ENCODE measurements at places on chromosomes 1 and 21.
A peak's percentile ranks its signal among the peaks of the same experiment; 100 is the strongest.

GRCh38 chr1:242128951-242129502 is 130.1 kb upstream of the MAP1LC3C start:
- DNase-seq = no peak

DNA sequence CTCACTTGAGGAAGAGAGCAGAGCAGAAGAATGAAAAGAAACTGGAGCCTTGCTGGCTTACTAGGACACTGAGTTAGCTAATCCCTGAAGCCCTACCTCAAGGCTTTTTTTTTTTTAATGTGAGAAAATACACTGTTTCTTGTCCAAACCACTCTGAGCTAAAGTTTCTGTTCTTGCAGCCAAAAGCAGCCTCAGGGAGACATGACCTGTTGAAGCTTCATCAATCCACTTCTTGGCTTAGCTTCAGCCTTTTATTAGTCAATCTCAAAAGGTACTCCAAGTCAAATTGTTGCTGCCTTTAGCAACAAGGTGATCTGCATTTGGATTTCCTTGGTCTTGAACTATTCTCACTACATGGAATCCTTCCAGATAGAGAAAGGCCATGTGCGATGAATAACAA is 33.7 kb downstream of the CCDC185 start:
- DNase-seq = no peak

GRCh38 chr1:1304331-1305299 is 3.1 kb downstream of the ACAP3 start:
- peak; percentile 94 for DNase-seq

GRCh38 chr1:198741744-198742143 is 102.9 kb downstream of the PTPRC start:
- no peak for DNase-seq

- DNase-seq = no peak
Observed at GRCh38 chr1:234710936-234711724, 101.2 kb upstream of the IRF2BP2 start.

GRCh38 chr21:38468989-38469388 is 29.3 kb downstream of the ERG start:
- no peak for DNase-seq

- no peak for DNase-seq
Observed at GRCh38 chr1:113983391-113983790, 4.1 kb downstream of the OLFML3 start.

DNA sequence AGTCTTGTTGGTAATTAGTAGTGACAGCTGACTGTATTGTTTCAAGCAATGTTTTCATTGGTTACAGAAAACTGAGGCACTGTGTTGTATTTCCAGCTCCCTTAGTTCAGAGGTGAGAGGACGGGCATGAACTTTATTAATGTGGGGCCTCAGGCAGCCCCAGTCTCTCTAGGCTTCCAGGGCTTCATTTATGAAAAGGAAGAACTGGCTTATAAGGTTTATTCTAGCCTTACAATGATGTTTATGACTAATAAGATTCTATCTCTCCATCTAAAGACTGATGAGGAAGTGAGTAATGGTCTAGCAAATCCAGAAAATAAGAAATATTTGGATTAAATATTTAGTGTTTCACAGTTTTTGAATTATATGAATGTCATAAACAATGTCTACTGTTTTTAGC is 41.5 kb downstream of the CBS start:
- no peak for DNase-seq

DNA sequence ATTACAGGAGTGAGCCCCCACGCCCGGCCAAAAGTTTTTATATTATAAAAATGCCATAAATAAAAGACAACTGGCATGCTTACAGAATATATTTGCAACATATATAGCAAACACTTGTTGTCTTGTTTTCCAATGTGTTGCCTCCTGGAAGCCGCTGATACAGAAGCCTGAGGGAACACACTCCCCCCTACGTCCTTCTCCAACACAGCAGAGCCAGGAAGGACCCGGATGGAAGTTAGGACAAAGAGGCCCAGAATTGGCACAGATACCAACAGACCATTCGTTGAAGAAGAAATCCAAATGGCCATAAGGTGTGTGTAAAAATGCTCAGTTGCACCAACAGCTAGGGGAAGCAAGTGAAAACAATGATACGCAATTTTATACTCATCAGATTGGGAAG is 1.3 kb upstream of the PLA2G5 start:
- no peak for DNase-seq

- DNase-seq = no peak
Observed at GRCh38 chr1:36089393-36090121, 865 bp downstream of the ADPRS start.

DNA sequence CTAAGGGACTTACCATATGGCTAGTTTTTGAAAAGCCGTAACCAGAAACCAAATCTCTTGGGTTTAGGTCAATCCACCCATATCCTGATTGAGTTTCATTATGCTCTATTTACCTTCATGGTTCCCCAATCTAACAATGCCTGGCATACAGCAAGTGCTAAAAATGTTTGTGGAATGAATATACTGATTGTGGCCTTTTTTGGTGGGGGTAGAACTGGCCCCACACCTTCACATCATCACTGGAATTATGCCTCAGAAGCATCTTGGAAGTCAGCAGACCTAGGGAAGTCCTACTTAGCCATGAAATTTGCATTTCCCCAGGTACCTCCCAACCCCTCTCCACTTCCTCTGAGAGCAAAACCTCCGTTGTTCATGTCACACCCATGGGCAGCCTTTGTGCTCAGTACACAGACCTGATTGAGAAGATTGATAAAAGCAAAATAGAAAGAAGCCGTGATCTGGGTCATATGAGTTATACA is 17.8 kb upstream of the SLAMF1 start:
- DNase-seq = no peak

DNA sequence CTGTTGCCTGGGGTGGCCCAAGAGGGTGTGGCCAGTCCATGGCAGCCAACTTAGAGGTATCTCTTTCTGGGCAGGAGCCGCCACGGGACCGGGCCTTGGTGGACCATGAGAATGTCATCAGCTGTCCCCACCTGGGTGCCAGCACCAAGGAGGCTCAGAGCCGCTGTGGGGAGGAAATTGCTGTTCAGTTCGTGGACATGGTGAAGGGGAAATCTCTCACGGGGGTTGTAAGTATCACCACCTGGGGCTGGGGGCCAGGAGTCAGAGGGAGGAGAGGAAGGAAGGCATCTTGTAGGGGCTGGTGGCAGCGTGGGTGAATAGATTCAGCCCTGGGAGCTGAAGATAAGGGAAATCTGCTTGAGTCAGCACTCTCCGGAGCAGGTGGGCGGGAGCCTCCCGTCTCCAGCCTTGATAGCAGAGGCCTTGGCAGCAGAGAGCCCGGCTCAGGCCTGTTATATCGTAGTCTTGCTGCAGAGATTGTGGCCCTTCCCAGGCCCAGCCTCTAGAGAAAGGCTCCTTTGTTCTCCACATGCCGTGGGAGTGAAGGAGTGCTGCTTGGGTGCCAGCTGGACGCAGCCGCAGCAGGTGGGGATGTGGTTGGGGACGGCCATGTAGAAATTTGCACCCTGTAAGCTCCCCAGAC is 25.4 kb downstream of the PHGDH start:
- no peak for DNase-seq

DNA sequence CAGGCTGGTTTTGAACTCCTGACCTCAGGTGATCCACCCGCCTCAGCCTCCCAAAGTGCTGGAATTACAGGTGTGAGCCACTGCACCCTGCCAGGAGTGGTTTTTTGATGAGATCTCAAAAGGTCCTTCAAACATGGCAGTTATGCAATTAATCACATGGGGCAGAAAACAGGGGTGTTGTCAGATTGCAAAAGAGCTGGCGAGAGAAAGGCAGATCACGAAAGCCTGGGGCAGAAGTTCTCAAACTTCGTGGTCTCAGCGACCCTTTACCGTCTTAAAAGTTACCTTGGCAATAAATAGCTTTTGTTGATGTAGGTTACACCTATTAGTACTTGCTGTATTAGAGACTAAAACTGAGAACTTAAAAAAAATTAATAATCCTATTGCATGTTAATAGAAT is 16.1 kb downstream of the CNR2 start:
- DNase-seq = no peak

GRCh38 chr1:1202831-1203560 is 3.4 kb downstream of the TNFRSF18 start:
- DNase-seq = peak; percentile 19

GRCh38 chr1:166470014-166470413 is 303.2 kb upstream of the FAM78B start:
- DNase-seq = no peak

GRCh38 chr1:12769976-12770505 is 3.5 kb upstream of the PRAMEF12 start:
- DNase-seq = no peak

DNA sequence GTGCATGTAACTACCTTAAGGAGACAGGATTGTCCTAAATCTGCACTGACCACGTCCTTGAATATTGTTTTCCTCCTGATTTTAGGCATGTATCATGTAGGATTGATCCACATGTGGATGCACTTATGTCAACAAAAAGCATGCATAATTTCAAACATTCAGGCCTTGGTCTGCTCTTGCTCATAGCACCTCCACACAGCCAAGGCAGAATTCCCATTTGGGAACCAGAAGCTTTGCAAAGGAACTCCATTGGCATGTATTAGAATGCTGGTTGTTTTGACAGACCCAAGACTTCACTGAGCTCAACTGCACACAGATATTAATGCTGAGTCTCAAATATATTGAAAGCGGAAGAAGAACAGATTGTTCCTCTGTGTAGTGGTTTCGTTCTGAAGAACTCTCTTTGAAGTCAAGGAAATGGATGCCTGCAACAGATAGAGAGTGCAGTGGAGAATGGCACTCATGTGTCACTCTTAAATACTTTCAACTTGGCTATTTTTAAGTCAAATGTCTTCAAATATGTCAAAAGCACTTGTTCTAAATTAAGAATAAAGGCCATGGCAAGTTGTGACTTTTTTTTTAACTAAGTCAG is 387.6 kb downstream of the LTN1 start:
- no peak for DNase-seq

DNA sequence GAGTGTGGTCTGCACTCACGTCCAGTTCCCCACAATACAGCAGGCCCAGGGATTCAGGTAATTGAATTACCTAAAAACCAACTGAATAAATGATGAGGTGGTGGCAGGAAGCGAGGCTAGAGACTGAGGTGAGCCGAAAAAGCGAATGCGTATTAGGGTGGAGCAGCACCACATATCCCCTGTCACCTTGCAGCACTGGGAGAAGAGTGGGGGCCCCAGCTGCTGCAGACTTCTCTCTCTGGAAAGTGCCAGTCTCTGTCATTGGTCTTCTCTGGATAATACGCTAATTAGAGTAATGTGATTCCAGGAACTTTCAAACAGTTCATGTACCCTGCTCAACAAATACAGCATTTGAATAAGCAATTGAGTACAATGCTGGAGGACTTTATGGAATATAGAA is 199.0 kb downstream of the RPS6KC1 start:
- DNase-seq = no peak

- DNase-seq = no peak
Observed at GRCh38 chr1:114712977-114713376, 3.6 kb downstream of the NRAS start.

GRCh38 chr1:218444588-218444987 is 99.5 kb downstream of the TGFB2 start:
- DNase-seq = no peak

DNA sequence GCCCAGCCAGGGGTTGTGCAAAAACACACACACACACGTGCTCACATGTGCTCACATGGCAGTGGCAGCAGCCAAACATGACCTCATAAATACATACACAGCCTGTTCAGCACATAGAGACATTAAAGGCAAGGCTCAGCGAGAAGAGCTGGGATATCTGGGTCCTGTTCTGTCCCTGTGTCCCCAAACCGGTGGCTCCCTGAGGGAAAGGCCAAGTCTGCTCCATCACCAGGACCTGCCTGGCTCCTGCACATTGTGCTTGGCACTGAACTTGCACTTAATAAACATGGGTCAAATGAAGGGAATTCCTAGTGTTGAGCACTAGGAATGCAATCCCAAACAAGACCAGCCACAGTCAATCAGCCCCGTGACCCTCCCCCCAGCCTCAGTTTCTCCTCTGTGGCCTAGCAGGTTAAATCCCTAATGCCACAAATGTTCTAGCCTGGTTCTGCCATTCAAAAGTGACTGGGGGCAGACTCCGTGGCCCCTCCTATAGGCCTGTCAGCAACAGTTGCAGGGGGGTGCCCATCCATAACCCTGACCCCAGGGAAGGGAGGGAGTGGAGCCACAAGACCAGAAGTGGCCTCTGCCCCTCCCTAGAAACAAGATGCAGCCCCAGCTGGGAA is 160.9 kb upstream of the VAMP3 start:
- DNase-seq = no peak

- no peak for DNase-seq
Observed at GRCh38 chr1:161484613-161485012, 20.6 kb upstream of the FCGR2A start.

- peak; percentile 78 for DNase-seq
Observed at GRCh38 chr1:201982082-201982622, 296 bp upstream of the RNPEP start.

DNA sequence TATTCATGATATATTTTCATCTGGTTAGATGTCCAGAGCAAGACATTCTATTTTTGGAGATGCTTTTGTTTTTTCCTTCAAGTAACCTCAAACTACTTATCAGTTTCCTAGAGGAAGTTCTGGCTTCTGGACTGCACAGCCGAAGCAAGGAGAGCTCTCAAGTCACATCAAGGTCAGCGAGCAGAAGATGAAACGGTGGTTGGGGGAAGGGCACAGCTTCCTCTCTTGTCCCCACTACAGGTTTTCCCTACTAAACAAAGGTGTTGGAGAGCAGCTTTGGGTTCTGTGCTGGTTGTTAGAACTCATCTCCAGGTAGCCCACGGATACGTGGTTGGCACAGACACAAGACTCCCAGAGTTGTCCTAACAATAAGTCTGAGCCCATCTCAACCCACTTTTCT is 5.1 kb upstream of the PLEKHO1 start:
- no peak for DNase-seq

DNA sequence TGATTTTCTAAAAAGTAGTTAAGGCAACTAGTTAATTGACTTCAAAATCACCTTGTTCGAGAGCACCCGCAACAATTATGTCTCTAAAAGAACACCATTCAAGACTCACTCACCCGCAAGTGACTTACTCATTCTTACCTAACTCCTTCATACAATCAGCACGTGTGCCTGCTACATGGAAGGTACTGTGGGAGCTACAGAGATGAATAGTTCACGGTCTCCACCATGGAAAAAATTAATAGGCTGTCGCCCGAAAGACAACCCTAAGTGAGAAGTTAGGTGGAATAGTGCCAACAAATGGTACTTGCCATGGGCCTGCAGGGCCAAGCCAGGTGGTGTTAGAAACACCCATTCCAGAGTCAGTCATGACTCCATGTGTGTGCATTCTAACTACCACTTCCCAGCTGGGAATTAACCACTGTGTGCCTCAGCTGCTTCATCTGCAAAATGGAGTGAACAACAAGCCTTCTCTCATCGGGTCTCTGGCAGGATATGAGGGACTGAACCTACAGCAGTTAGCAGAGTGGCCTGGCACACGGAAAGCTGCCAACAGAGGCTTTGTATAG is 7.1 kb downstream of the SSBP3 start:
- DNase-seq = no peak

- DNase-seq = no peak
Observed at GRCh38 chr1:157691285-157691920, 9.2 kb downstream of the FCRL3 start.

DNA sequence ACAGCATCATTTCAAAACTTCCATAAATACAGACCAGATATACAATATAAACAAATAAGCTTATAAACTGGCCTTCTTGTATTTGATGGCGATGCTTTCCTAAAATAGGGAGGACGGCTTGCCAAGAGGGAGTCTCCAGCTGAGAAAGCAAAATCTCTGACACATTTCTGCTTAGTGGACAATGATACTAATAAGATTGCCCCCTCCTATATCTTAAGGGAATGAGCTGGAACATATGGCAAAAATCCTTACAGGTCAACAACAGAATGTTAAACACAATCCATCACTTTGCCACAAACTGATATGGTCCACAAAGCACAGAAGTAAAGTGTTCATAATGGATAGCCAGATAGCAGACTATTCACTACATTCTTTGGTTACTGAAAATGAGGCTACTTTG is 7.1 kb upstream of the GADD45A start:
- DNase-seq = no peak

Data from glutamatergic neuron (in vitro differentiated cells).